ENCODE measurements at places on chromosomes 5 and 9. TPM values are rescaled to one million over a fixed set of nuclear protein-coding genes. Genes with fewer than 3 reads are reported as not detected.

ALDOB gene
- 0.35 TPM for total RNA-seq

- DNase-seq = no peak
These were observed 59.6 kb upstream of the SPATA31C2 start for GRCh38 chr9:88197781-88198340.

GRCh38 chr5:136087961-136088871 lies 44.4 kb upstream of the SMAD5 start:
- DNase-seq = peak; percentile 88

DNAH5 gene
- total RNA-seq = 0.07 TPM

PCDHA4 gene
- total RNA-seq = 0.10 TPM
